ENCODE measurements at places on chromosomes 13 and 19.

DNA sequence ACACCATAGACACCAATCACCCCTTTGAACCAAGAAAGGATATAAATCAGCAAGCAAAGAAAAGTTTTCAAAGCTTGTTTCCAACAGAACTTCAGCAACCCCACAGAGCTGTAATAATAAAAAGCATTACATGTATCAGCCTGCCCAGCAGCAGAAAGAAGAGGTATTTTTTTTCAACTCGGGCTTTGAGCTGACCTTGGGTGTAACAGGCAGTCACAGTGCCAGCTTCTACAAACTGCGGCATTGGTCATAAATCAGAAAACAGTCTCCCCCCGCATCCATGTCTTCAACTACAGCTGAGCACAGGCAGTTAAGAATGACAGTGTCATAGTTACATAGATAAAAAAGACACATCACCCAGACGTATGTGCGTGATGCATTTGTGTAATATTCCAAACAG, 671.0 kb upstream of the SLITRK1 start:
- no peak for DNase-seq

DNA sequence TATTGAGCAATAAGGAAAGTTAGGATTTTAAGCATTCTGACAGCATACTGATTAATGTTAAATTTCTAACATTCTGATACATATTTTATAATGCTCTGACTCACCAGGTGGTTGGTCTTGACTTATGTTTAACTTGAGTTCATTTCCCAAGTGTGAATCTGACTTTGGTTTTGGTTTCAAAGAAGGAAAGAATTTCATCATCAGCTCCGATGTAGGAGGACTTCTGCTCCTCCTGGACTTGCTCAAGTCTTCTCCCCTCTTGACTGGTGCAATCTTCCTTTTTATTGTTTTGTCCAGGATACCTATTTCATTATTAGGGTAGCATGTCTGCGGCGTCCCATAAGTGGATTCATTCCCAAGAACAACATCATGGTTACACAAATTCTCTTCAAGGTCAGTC, 141.3 kb downstream of the RNF17 start:
- DNase-seq = no peak

DNA sequence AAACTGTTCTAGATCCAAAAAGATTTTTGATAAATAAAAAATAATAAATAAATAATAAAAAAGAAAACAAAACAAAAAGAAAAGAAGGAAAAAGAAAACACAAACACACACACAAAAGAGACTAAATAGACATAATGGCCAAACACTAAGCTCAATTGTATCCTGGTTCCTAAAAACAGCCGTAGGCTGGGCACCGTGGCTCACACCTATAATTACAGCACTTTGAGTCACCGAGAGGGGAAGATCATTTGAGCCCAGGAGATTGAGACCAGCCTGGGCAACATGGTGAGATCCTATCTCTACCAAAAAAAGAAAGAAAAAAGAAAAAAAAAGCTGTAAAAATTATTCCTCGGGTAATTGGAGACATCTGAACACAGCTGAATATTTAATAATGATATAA, 8.9 kb downstream of the ETHE1 start:
- DNase-seq = no peak

DNA sequence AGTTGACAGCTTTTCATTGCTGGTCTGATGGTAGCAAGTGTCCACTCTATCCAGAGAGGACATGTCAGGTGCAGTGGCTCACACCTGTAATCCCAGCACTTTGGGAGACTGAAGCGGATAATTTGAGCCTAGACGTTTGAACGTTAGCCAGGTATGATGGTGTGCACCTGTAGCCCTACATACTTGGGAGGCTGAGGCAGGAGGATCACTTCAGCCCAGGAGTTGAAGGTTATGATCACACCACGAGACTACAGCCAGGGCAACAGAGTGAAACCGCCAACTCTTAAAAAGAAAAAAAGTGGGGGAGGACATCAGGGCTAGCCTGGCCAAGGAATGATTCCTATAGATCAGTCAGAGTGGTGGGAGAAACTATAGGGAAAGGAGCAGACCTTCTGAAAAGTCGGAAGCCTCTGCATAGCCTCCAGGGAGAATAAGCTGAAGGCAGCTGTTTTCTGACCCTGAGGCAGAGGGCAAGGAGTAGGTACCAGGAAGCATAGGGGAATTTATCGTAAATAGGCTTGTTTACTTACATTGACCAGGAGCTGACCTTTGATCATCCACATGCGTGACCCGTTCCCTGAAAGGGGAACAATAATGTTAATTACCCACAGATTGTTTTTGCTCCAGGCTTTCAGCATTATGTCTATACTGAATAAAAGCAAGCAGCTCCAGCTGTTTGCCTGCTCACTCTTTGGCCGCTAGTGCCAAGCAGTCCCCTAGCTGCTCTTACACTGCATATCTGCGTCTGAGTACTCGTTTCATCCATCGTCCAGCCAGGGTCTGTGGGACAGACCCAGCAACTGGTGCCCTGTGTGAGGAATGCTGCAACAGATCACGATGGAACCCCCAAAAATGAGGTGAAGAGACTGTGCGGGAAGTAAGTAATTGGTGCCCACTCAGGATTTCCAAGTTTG, 161.6 kb downstream of the RNF17 start:
- DNase-seq = no peak

GRCh38 chr13:48318821-48319511, 15.4 kb downstream of the RB1 start:
- DNase-seq = no peak

GRCh38 chr13:38473305-38473704, 123.7 kb downstream of the UFM1 start:
- DNase-seq = no peak

DNA sequence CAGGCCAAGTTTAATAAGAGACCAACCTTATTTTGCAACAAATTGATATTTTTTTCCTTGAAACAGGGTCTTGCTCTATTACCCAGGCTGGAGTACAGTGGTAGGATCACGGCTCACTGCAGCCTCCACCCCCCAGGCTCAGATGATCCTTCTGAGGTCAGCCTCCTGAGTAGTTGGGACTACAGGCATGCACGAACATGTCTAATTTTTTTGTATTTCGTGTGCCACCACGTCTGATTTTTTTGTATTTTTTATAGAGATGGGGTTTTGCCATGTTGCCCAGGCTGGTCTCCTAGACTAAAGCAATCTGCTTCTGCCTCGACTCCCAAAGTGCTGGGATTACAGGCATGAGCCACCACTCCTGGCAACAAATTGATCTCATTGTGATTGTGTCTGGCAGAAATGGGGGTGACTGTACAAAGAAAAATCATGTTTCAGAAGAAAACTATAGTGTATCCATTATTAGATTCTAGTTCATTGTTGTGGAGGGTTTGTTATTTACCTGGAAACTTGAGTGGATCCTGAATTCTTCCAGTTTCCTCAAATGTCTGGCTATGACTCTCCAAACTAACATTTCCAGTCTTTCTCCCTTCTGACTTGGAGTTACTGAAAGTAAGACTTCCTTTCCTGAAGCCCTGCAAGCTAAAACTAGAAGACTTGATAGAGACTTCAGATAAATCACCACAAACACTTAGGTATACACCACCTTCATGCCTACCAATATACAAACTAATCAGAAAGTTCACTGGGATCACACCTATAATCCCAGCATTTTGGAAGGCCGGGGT, 17.3 kb upstream of the AKT2 start:
- DNase-seq = no peak

DNA sequence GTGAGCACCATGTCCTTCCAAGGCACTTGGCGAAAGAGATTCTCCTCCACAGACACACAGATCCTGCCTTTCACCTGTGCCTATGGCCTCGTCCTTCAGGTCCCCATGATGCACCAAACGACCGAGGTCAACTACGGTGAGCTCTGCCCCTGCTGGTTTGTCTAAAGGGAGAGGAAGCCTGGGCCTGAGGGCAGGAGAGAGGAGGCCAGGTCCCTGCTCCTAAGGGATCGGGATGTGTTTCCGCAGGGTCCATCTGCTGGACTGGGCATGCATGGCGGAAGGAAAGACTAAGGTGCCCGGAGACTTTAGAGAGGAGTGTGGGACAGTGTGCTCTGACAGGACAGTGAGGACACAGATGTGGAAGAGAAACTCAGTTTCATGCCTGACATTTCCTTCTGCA, 7.6 kb downstream of the SERPINE3 start:
- no peak for DNase-seq

DNA sequence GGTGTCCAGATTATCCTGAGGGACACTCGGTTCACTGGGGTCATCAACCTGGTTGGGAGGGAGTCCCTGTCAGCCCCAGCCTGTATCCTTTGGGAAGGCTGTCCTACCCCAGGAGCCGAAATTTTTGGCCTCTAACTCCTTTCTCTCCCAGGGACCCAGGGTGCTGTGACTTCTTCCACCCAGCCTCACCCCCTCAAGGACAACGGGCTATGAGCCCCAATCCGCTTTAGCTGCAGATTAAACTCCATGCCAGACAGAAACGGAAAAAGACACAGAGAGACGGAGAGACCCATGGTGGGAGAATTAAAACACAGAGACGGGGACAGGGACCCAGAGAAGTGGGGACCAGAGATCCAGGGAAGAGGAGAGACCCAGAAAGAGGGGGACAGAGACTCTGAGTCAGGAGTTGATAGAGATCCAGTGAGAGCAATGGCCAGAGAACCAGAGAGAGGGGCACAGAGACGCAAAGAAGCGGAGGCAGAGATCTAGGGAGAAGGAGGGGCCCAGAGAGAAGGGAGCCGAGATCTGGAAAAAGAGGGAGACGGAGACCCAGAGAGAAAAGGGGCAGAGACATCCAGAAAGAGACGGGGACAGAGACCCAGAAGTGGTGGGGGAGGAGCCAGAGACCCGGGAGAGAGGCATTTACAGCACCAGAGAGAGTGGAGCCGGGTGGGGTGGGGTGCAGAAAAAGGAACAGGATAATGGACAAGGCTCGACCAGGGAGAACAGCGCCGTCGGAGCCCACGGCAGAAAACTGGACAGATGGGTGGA, 703 bp downstream of the SLC17A7 start:
- DNase-seq = no peak

DNA sequence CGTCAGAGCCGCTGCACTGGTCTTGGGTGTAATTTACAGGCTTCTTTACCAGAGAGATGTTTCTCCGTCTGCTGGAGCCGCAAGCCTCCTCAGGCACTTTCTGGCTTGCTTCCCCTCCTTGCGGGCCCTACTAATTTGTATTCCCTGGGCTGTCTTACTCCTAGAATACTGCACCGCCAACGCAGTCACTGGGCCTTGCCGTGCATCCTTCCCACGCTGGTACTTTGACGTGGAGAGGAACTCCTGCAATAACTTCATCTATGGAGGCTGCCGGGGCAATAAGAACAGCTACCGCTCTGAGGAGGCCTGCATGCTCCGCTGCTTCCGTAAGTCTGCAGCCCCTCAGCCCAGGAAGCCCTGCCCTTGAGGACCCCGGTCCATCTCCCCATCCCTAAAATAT, 14.1 kb upstream of the C19orf33 start:
- no peak for DNase-seq

- DNase-seq = no peak
These were observed 323.3 kb downstream of the NALCN start for GRCh38 chr13:101092985-101093384.

DNA sequence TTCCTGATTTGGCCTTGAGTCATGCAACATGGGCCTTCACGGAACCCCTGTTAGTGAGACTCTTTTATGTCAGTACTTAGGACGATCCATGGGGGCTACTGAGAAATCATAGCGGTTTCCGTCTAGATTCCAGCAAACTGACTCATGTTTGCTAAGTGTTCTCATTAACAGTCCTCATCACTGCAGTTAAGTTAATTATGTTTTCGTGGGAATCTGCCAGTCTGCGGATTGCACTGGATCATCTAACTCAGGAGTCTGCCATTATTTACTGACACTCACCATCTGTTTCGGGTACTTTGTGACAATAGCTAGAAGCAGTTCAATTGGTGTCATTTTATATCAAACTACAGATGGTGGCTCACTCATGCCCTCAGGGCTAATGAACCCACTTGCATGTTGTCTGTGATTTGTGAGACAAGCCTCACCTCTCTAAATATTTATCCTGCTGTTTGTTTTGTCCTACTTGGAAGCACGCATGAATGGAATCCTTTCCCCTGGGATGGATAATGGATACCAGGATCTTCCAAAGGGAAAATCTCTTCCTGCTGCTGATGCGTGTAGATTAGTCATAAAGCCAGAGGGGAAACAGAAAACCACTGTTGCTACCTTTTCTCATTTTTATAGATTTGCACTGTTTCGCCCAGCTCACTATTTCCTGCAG, 61.8 kb downstream of the RAB20 start:
- peak; percentile 92 for DNase-seq

- no peak for DNase-seq
These were observed 172.4 kb downstream of the LACC1 start for GRCh38 chr13:44051918-44052675.

DNA sequence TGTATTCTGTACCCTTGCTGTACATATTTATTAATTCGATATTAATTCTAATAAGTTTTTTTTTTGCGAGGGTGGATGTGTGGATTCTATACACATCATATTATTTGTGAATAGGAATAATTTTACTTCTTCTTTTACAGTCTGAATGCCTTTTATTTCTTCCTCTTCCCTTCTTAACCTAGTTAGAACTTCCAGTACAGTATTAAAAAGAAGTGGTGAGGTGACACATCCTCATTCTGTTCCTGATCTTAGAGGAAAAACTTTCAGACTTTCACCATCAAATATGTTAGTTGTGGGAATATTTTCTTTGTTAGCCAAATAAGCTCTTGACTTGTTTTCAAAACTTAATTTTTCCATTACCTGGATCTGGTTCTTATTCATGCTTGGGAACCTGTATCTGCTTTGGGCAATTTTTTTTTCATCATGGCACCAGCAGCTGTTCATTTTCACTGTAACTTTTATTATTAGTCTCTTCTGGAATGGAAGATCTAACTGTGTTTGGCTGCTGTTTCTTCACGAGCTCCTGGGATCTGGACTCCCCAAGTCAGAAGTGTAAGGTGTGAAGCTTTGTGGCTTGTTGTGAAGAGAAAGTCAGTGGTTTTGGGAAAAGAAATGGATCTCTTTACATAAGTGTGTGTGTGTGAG, 33.1 kb downstream of the RGCC start:
- no peak for DNase-seq

- DNase-seq = no peak
These were observed 108.0 kb downstream of the KCTD15 start for GRCh38 chr19:33904681-33905080.

- DNase-seq = no peak
These were observed 1.5 kb downstream of the ZNF765 start for GRCh38 chr19:53396525-53396868.

- peak; percentile 8 for DNase-seq
These were observed 682 bp downstream of the PIK3R2 start for GRCh38 chr19:18153556-18154134.

DNA sequence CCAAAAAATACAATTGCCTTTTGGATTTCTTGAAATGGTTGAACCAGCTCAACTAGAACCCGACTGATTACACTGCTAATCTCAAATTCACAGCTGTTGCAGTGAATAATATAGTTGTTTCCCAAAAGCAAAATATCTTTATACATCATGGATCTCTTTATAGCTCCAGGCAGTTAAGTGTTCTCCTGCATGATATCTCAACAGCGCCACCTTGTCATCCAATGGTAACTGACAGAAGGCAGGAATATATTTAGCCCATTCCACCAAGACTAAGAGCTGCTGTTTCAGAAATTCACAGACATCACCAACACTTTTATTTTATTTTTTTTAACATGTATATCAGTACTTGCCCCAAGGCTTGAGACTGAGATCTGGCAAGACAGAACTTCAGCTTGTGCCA, 1141.0 kb upstream of the PRR20A start:
- no peak for DNase-seq

GRCh38 chr13:90154311-90154960, 1193.1 kb upstream of the MIR17HG start:
- DNase-seq = no peak

All from NCI-H1092 treated with DMSO at 0.1 percent for 48 hours (cell line).